Right ventricle myocardium inferior (tissue), 1 donor: ENCODE measurements at places on chromosomes 2 and 18. TPM values are rescaled to one million over a fixed set of nuclear protein-coding genes. Genes with fewer than 3 reads are reported as not detected.

GRCh38 chr2:46601328-46601963 lies 122.1 kb downstream of the TMEM247 start:
- no peak for DNase-seq

DNA sequence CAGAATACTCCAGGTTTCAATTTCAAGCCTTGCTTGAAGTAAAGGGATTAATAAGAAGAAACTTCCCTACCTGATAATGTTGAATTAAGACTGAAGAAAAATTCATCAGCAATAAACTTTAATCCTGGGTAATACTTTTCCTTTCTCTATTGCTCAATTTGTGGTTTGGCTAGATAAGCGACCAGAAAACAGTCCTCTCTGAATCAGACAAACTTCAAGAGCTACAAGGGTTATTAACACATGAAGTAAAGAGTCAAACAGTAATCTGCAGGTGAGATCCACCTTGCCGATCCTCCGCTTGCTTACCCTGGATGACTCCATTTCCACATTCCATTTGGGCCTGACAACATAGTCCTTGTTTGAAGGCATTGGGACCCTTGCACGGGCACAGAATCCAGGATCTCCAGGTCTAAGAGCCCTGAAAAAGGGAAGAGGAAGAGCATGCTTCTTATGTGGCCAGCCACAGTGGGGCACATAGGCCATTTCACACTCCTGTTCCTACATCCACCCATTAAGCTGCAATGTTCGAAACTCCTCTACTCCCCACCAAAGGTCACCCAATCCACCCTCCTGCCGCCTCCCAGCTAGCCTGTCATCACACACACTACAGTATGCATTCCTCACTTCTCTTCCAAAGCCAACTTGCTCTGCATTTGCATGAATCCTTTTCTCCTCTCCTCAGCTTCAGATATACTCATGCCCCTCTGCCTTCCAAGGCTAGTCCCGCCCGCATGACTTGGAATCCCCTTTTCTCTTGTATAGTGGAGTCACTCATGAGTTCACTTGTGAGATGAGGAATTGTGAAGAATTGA lies 39.8 kb downstream of the IWS1 start:
- no peak for DNase-seq

GRCh38 chr2:157492189-157492773 lies 48.4 kb upstream of the CYTIP start:
- DNase-seq: no peak

SERPINB10 gene
- total RNA-seq: not detected

TWIST2 gene
- total RNA-seq: 2.6 TPM

RSAD2 gene
- 3.3 TPM for total RNA-seq
